ENCODE measurements at places on chromosomes 3 and 15. TPM values are rescaled to one million over a fixed set of nuclear protein-coding genes. Genes with fewer than 3 reads are reported as not detected.

Gene CFAP44
- total RNA-seq, result 0.52 TPM

Gene IQCH
- total RNA-seq, result 1.8 TPM

Gene TF
- 0.08 TPM for total RNA-seq

Gene ATOSA
- 17.5 TPM for total RNA-seq

Gene BNC1
- total RNA-seq, result 2.3 TPM

Gene CLDN1
- 12.4 TPM for total RNA-seq

Gene HHLA2
- total RNA-seq, result 0.26 TPM

Gene STARD9
- total RNA-seq, result 8.3 TPM

Gene NPAP1
- total RNA-seq, result not detected

Gene EIF2B5
- 30.5 TPM for total RNA-seq

Gene USP8
- 44.2 TPM for total RNA-seq

Gene C3orf20
- not detected for total RNA-seq

Data from epithelial cell of alveolus of lung (primary cell).